Activated CD4-positive, CD25-positive, alpha-beta regulatory T cell (primary cell): ENCODE measurements at places on chromosomes 7 and 10.

- no peak for DNase-seq
These were observed 265.0 kb downstream of the ADARB2 start for GRCh38 chr10:1472178-1472958.

- no peak for DNase-seq
These were observed 14.2 kb downstream of the MTURN start for GRCh38 chr7:30148951-30149459.

DNA sequence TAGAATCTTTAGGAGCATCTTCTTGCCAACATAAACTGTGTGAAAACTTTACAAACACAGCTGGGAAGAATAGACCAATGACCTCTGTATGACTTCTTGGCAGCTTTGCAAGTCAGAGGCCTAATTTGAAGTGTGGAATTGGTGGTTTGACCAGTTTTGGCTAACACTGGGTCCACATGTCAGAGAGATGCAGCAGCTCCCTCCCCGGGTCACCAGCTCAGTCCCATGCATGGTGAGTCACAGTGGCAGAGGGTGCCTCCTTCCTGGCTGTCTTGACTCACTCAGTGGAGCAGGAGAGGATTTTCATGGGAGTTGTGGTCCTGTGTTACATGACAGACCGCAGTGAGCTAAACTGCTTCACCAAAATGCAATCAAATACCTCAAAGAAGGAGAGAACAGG lies 8.2 kb upstream of the STARD3NL start:
- no peak for DNase-seq

- DNase-seq = no peak
These were observed 60.3 kb upstream of the RAB11FIP2 start for GRCh38 chr10:118107040-118107439.

- DNase-seq = no peak
These were observed 56.4 kb downstream of the ETV1 start for GRCh38 chr7:13933091-13933490.

- no peak for DNase-seq
These were observed 77.3 kb downstream of the GRK5 start for GRCh38 chr10:119284679-119285096.

GRCh38 chr7:113968713-113969112 lies 49.9 kb upstream of the PPP1R3A start:
- no peak for DNase-seq

GRCh38 chr10:99276848-99277486 lies 41.3 kb upstream of the HPSE2 start:
- no peak for DNase-seq

DNA sequence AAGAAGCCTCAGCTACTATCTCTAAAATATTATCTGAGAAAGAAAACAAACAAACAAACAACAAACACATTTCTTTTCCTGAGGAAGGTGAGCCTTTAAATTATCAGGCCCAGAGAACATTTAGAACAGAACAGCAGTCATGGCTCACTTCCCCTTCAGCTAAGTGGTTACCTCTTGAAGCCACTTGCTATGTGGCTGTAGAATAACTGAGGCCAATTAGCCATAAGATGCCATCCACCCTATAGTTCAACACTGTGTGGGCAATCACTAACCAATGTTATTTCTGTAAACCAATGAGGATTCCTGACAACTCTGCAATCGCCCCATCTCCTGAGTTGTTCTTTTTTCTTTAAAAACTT lies 3.7 kb upstream of the UPP1 start:
- DNase-seq = no peak

DNA sequence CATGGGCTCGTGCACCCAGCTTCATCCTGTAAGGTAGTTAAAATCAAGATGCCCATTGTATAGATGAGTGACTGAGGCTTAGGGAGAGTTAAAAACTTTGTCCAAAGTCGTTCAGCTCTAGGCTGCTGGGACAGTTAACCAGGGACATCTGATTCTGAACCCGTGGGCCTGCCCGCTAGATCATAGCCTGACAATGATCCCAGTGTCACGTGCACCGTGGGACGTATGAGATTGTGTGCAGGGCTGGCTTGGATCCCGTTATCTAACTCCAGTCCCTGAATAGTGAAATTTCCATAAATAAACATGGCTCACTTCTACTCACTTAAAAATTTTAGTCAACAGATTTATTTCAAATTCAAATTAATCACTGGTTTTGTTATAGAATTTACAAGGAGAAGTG lies 24.9 kb downstream of the C10orf120 start:
- no peak for DNase-seq

- no peak for DNase-seq
These were observed 15.9 kb downstream of the FAM149B1 start for GRCh38 chr10:73183667-73184281.

DNA sequence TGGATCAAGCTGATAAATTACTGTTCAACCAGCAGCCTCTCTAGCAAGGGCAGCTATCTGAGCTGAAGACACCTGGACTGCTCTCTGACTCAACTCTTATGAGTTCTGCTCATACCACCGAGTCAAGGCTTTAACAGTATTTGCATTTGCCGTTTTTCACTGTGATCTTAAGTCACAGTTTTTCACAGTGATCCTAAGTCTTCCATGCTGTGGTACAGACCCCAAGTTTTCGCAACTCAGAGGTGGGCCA lies 31.3 kb downstream of the PIP4K2A start:
- no peak for DNase-seq

DNA sequence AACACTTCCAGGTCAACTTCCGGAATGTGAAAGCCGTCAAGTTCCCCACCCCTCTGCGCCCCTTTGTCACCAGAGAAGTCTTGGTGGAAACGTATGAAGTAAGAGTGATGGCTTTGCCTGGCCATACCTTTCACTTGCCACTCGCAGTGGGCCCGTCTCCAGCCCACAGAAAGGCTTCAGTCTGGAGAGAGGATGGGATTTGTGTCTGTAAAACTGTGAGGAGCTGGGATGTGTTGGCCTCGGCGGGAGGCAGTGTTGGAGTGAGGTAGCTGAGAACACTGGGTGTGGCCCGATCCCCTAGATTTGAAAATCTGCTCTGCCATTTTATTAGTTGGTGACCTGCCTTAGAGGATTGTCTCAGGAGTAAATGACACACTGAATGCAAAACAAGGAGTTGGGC lies 6.4 kb downstream of the ADCK2 start:
- no peak for DNase-seq

- no peak for DNase-seq
These were observed 202.2 kb downstream of the PHF14 start for GRCh38 chr7:11175887-11176286.

GRCh38 chr10:131882151-131882550 lies 18.7 kb upstream of the PPP2R2D start:
- DNase-seq = no peak

- no peak for DNase-seq
These were observed 10.1 kb downstream of the CNOT4 start for GRCh38 chr7:135499818-135500217.

- DNase-seq = no peak
These were observed 92.4 kb upstream of the TMEM72 start for GRCh38 chr10:44818701-44819127.

- DNase-seq = no peak
These were observed 106.8 kb upstream of the CTTNBP2 start for GRCh38 chr7:117979954-117980497.

GRCh38 chr10:28986117-28986792 lies 302.6 kb upstream of the LYZL1 start:
- no peak for DNase-seq

DNA sequence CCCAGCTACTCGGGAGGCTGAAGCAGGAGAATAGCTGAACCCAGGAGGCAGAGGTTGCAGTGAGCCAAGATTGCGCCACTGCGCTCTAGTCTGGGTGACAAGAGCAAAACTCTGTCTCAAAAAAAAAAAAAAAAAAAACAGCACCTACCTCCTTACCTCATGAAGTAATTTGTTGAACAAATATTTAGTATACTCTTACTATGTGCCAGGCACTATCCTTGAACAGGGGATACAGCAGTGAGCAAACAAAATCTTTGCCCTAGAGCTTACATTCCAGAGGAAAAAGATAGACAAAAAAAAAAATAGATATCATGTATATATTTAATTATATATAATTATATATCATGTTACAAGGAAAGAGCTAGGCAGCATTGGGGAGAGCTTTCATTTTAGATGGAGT lies 36.4 kb upstream of the HERPUD2 start:
- no peak for DNase-seq

DNA sequence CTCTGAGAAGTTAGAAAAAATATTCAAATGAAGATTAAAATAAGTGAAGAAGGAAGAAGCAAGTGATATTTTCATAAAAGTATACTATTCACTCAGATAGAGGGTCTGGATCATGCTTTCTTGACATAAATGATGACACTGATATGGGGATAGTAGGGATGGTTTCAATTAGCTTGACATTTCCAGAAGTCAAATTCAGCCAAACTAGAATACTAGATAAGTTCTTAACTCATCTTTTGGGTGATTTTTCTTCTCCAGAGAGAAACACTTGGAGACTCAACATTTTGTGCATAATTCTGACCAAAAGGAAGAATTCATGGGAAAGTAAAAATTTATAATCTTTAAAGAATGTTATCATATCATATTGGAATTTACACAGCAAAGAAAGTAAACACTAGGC lies 152.0 kb upstream of the LRGUK start:
- no peak for DNase-seq

GRCh38 chr10:79023240-79024162 lies 45.3 kb upstream of the ZMIZ1 start:
- no peak for DNase-seq

DNA sequence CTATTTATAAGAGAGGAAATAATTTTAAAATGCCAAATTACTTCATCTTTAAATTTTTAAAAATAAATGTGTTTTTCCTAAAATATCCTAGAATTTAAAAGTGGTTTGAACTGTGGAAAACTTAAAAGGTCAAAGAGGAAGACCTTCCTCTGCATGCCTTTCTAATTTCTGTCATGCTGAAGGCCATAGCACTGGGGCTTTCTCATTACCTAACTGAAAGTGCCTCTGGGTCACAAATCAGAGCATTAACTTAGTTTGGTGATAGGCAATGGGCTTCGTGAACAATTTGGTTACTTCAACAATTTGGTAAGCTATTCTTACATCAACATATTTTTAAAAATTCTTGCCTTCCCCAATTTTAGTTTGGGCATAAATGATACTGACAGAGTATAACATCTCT lies 100.2 kb upstream of the SAMD8 start:
- no peak for DNase-seq

- DNase-seq = no peak
These were observed 2.0 kb upstream of the RNF32 start for GRCh38 chr7:156638443-156639077.

- DNase-seq = no peak
These were observed 178.4 kb downstream of the NSUN6 start for GRCh38 chr10:18472977-18473376.

GRCh38 chr10:31383810-31384588 lies 65.0 kb downstream of the ZEB1 start:
- DNase-seq = no peak

DNA sequence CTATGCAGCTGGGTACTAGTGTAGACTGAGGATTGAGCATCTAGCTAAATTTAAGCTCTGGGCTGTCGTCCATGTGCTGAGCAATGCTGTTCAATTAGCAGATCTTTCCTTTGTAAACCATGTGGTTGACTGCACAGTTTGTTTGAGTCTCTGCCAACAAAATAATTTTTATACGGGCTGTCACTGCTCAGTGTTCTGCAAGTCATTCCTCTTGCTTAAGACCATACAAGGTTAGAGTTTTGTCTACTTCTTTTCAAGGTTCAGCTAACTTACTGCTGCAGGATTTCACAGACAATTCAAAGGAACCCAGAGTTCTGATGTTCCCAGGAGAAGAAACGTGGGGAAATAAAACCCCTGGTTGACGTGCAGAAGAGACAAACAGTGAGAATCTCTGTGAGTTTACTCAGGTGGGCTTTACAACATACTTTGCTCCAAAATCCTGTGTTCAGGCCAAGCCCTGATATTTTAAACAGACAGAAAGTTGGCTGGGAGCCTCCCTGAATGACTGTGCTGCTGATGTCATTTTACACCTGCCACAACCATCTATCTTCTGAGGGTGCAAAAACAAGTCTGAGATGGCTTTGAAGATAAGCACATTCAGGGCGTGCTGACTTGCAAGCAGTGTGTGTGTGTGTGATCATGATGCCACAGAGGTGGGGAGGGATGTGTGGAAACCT lies 177.1 kb upstream of the SVIL start:
- DNase-seq = no peak

DNA sequence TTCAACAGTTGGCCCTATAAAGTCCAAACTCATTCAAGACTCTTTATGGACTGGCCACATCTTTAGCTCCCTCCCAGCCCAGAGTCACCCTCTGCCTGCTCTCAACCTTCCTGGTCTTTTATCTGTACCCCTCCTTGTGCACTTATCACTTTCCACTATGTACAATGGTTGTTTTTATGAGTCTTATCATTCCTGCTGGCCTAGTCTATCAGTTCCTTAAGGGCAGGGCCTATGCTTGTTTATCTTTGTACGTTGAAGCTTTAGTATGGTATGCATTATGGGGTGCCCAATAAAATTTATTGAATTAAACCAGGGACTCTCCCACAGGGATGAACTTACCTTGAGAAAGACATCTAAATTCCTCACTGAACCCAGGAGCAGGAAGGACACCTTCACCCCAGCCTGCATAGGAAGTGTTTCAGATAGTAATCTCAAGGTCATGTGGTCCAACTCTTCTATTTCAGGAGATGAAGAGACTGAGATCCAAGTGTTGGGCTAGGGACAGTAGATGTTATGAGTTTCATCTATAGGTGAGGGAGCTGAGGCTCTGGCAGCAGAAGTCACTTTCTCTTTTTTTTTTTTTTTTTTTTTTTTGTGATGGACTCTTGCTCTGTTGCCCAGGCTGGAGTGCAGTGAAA lies 13.3 kb upstream of the PDCD4 start:
- DNase-seq = no peak

GRCh38 chr10:1182280-1183032 lies 126.3 kb downstream of the WDR37 start:
- DNase-seq = no peak

DNA sequence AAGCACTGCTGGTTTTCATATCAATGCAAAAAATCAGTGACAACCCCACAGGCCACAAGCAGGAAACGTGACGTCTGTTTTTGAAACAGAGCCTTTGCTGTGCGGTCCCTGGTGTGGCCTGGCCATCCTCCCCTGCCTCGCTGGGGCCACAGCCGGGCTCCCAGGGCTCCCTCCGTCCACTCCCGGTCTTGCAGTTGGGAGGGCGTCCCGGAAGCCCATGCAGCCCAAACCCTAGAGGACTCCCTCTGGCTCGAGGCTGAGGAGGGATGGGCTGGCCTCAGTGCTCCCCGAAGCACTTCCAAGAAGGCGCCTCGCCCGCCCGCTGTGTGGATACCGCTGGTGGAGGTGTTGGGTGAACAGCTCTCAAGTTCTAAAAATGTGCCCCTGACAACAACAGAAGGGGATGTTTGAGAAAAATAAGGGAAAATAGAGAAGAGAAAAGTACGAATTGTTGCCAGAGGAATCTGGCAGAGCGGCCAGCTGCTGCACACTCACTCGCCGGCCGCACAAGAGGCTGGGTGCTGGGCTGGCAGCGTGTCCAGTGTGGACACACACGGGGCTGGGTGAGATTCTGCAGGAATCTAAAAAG lies 73.5 kb downstream of the ZRANB1 start:
- DNase-seq = no peak

DNA sequence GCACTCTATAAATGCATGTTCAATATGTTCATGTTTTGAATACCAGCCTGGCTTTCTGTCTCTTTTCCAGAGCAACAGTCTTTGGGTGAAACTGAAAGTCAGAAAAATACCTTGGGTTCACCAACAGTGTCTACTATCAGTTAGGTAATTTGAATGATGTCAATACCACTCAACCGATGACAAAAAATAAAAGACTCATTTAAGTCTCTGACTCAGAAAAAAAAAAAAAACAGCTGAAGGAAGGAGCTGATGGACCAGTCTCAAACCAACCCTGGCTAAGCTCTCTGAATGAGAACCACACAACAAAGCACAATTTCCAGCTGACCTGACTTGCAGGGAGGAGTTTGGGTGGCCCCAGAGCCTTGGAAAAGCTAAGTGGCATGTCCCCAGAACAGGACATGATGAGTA lies 42.5 kb downstream of the ABLIM1 start:
- DNase-seq = no peak
